ENCODE measurements at places on chromosomes 5 and 9.

- DNase-seq = no peak
Observed at GRCh38 chr9:27094640-27095298, 14.3 kb upstream of the TEK start.

DNA sequence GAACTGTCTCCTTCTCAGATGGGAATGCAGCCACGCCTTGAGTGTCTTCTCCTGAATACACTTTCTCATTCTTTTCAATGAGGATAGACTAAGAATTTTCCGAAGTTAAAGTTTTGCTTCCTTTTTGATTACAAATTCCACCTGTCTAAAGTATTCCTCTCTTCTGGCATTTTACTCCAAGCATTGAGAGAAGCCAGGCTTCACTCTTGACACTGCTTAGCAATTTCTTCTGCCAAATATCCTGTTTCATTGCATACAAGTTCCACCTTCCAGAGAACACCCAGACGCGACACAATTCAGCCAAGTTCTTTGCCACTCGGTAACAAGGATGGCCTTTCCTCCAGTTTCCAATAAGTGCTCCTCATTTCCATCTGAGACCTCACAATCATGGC lies 35.6 kb upstream of the COL5A1 start:
- DNase-seq = no peak

GRCh38 chr5:154779105-154779504 lies 23.9 kb downstream of the LARP1 start:
- DNase-seq = no peak

DNA sequence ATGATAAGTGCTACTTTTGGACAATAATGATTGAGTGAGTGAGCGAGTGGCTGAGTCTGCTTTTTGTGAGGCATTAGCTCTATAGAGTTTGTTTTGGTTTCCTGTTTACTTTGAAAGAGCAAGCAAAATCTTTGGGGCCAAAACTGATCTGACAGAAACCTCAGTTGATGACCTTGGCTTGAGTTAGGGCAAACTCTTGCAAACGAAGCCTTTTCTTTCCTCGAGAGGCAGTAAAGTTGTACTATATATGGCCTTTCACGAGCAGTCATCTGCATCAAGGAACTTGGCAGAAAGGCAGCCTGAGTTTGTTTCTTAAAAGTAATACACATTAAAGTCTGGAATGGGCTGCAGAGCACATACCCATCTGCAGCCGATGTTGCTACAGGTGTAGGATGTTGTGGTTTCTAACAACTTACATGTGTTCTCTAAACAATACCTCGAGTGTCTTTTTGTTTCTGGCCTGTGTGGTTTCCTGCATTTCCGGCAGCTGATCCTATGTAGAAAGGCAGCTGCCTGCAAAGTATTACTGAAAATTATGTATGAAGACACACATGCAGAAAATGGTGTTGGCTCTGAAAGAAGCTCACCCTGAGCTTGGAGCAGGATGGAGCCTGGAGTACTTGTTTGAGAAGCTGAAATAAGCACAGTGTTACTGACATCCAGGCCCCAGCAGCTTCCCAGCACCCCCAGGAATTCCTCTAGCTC lies 60.8 kb downstream of the FOXD1 start:
- DNase-seq = no peak

DNA sequence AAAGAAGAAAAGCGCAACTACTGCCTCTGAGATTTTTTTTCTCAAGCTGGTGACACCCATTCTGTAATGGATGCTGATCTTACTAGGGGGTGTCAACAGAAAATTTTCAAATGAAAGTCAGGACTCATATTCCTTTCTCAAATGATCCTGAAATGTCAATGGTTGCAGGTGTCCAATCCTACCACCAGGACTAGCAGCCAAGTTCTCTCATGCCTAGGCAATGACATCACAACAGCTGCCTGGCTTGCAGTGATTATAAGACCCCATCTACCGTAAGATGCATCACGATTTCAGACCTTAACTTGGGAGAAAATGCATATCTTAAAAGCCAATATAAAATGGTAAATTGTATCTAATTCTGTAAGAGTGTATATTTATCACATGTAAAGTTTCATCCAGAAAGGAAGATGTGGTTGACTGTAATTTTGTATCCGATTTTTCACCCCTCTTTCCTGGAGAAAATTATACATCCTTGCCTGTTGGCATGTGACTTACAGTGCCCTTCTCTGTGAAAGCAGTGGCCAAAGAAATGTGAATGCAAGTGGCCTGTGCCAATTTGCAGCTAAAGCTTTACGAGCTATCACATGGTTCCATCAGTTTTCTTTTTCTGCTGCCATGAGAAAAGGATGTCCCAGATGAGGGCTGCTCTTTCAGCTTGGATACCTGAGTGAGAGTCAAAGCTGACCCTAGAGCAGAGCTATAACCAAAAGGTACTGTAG lies 104.4 kb downstream of the DENND1A start:
- no peak for DNase-seq

GRCh38 chr5:65760504-65761275 lies 38.7 kb downstream of the NLN start:
- no peak for DNase-seq

- no peak for DNase-seq
Observed at GRCh38 chr5:143826951-143827444, 15.0 kb downstream of the HMHB1 start.

- no peak for DNase-seq
Observed at GRCh38 chr5:75405296-75405695, 68.3 kb downstream of the HMGCR start.

DNA sequence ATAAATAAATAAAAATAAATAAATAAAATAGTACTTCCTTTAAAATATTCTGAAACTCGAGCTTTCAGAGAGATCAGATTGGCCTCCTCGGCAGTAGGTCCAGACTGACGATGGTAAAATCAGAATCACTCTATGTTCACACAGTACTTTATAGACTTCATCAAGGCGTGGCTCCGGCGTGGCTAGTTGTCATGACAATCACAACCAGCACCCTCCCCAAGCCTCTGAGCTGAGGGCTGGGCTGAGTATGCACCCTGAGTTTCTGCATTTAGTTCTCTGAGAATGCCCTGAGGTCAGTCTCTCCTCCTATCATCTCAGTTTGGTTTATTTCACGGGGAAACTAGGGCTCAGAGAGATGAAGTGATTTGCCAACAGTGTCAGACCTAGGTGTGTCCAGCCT lies 43.3 kb upstream of the BARHL1 start:
- no peak for DNase-seq

DNA sequence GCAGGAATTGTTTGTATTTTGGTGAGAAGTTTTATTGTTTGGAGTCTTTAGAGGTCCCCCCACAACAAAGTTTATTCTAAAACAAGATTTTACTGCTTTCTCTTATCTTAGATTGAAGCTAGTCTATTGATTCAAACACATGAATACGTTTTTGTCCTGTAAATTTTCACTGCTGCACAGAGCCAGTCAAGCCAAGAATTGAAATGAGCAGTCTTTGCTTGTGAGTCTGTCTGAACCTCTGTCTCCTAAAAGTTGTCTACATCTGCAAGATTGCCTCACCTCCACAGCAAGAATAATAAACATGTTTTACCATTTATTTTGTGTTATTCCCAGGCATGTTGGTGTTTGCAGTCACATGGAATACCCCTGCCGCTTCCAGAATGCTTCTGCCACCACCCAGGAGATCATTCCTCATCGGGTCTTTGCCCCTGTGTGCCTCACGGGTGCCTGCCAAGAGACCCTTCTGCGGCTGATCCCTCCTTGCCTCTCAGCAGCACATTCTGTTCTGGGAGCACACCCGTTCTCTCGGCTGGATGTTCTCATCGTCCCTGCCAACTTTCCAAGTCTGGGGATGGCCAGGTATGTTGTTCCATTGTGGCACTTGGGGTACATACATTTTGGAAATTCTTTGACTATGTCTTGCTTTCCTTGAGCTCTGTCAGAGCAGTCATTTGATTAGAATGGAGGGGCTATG lies 74.1 kb downstream of the AOPEP start:
- no peak for DNase-seq

DNA sequence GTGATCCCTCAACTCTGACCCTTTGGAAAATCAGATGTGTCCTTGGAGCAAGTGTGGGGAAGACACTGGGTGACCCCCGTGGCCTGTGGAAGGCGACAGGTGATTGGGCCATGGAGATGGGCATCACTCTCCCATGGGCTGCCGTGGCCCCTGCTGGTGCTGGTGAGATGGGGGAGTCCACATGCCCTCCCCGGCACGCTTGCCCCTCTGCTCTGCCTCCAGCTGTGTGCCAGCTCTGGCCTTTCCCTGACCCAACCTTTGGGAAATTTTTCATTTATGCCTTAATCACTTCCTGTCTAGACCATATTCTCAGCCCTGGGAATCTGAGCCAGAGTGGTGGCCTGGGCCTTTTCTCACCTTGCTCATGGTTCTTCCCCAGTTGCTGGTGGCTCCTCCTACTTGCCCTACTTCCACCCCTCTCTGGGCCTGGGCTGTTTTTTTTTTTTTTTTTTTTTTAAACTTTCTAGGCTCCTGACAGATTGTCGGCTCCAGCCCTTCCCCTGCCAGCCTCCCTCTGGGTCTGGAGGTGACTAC lies 56.6 kb downstream of the RGS3 start:
- DNase-seq = no peak

GRCh38 chr5:76162335-76162734 lies 79.2 kb downstream of the SV2C start:
- no peak for DNase-seq

DNA sequence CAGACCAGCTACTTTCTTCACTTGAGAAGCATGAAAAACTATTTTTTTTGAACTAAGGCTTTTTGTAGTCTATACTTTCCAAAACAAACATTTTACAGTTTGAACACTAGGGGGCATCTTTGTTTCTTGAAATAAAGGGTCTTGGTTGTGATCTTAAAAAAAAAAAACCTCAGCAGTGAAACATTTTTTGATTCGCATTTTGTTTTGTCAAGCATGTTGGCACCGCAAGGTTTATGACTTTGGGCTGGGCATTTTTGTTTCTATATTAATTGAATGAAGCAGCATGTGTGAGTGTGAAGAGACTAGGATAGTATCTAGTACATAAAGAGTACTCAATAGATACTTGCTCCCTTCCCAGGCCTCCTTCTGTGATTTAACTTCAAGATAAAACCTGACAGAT lies 31.6 kb upstream of the ACOT12 start:
- DNase-seq = no peak

- DNase-seq = no peak
Observed at GRCh38 chr5:80962630-80963520, 2.7 kb downstream of the RASGRF2 start.

DNA sequence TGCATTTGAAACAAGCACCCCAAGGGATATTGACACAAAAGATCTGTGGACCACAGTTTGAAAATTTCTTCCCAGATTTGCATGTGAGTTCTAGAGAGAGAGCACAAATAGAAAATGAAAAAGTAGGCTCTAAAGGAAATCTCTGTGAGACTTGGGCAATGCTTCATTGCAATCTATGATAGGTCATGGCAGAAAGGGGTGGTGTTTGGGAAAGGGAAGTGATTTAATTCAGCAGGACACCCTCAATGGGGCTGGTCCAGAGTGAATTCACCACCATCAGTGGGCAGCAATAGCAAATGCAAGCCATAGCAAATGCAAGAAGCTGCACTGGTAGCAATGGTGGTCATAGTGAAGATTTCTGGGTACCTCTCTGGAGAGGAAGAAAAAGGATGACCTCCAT lies 58.1 kb downstream of the ANKRD55 start:
- DNase-seq = no peak

DNA sequence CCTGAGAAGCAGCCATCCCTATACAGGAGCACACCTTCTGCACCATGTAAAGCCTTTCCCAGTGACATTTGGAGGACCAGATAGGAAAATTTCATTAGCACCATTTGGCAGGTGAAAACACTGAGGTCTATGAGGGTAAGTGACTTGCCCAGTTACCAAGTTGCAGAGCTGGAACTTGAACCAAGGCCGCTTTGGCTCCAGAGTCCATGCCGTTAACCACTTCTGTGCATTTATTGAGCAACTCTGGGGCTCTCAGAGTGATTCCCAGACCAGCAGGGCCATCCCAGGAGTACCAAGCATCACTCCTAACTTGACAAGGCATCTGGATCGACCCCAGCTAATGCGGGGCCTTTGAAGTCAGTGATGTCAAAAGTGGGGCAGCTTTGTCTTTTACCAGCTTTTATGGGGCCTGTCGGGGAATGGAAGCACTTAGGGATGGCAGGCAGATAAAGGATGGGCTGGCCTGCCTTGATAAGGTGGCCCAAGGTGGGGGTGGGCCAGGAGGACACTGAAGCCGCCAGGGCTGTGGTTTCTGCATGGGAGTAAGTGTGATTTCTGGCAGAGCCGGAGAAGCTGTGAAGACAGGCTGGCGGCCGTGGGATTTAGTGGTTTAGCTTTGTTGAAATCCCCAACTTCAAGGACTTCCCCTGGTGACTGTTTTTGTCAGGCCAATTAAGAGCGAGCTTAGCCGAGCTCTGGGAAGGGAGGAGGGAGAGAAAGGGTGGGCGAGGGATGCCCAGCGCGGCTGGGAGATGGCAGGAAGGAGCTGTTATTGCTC lies 127.3 kb downstream of the MACROH2A1 start:
- no peak for DNase-seq

GRCh38 chr5:77305956-77306355 lies 95.5 kb downstream of the PDE8B start:
- no peak for DNase-seq

DNA sequence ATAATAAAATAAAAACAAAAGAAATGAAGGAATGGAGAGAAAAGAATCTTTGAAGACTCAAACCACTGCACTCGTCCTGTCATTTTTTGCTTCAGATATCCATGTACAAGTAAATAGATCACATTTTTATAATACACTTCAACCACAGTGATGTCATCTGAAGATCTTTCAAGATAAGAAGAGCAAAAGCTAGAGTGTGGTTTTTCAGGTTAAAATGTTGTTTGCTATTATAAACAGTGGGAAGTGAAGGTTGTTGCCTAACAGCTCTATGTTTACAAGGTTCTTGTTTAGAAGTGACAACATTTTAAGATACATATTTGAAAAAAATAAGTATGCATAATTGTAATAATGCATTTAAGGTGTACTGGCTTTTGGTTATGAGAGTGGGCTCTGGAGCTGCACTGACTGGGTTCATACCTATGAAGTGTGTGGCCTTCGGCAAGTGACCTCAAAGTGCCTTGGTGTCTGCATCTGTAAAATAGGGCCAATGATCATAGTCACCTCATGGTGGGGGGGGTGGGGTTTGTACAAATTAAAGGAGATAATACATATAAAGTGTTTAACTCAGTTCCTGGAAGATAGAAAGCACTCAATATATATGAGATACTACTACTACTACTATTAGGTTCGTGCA lies 45.5 kb upstream of the IL7R start:
- no peak for DNase-seq

GRCh38 chr5:74382987-74383593 lies 257.4 kb downstream of the ENC1 start:
- no peak for DNase-seq

DNA sequence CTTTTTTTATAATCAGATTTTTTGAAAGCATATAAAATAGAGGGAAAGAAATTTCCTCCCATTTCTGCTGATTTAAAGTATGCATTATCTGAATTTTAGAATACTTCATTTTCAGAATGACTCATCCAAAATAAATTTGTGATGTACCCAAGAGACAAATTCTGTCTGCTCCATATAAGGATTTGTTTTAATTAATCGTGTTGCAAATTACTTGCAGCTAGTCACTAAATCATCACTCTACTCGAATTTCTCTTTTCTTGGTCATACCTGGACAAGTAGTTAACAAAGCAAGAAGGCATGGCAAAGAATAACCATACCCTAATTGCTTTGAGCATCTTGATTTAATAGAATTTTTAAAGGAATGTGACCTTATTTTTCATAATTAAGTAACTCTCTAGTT lies 284.1 kb upstream of the GRAMD2B start:
- DNase-seq = no peak

- no peak for DNase-seq
Observed at GRCh38 chr9:90921969-90922368, 120.3 kb downstream of the SYK start.
